ENCODE measurements at places on chromosomes 12 and 14.

GRCh38 chr14:78593949-78594348 is 423.8 kb downstream of the NRXN3 start:
- no peak for DNase-seq

DNA sequence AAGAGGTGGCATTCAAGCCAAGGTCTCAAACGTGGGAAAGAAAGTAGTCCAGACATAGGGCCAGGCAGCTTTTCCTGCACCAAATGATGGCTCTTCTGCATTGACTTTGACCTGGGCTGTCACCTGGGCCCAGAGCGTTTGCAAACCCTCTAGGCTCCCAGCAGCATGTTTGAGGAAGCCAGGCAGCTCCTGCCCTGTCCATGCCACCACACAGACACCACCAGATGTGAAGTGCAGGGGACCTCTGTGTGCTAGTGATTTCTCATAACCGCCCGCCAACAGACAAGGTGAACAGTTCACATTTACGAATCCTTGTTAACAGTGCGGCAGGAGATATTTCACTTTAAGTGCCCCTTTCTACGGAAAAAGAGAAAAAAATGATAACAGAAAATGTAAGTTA is 49.8 kb upstream of the FAM222A start:
- DNase-seq, result no peak

GRCh38 chr14:69838881-69839416 is 40.3 kb upstream of the SMOC1 start:
- peak; percentile 51 for DNase-seq

- no peak for DNase-seq
Observed at GRCh38 chr12:27502021-27502435, 22.0 kb upstream of the PPFIBP1 start.

- no peak for DNase-seq
Observed at GRCh38 chr12:47554046-47554653, 151.7 kb downstream of the RPAP3 start.

DNA sequence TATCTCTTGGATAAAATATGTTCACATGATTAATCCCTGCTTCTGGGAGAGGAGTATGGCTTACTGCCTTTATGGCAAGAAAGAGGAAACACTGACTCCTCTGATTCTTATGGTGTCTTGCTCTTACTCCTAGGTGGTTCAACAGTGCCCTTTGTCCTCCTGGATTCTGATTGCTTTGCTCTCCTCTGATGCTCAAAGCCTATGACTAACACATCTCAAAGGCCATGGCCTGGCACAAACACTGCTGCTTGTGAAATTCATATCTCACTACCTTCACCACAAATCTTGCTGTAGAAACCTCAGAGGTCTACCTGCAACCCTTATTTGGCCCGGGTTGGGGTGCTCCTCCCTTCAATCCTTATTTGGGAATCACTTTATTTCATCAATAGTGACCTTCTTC is 217.2 kb downstream of the C12orf50 start:
- peak; percentile 29 for DNase-seq

DNA sequence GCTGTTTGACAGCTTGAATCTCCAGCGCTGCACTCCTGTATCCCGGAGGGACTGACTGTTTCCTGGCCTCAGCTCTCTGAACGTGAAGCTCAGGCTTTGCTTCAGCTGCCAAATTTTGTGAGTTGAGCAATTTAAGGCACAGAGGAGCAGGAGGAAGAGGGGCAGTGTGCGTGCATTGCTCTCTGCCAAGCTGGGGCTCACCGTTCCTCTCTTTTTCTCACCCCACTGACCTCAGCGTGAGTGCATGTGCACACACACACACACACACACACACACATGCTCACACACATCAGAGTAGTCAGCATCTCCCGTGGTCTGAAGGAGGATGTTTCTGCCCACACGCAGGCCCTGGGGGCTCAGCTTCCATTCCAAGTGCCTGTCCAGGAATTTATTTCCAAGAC is 27.8 kb upstream of the BDKRB2 start:
- no peak for DNase-seq

- peak; percentile 65 for DNase-seq
Observed at GRCh38 chr14:54117396-54117795, 160.8 kb upstream of the BMP4 start.

GRCh38 chr12:114588061-114588460 is 95.9 kb downstream of the TBX3 start:
- DNase-seq, result no peak

GRCh38 chr14:103517174-103517566 is 5.5 kb downstream of the CKB start:
- DNase-seq, result no peak

DNA sequence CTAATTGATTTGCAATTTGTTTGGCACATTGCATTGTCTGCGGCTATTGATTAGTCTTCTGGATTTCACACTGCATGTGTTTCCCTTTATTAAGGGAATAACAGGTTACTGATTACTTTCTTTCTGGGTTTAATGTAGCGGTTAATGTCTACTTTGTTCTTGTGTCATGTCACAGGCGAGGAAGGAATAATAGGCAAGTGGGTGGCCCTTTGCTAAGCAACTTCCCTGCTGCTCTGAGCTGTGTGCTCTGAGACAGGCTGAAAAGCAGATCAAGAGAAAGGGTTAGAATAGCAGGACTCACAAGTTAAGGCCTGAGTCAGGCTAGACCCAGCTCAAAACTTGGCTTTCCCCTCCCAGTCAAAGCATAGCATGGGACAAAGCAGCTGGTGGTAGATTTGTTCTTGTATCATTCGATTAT is 77.2 kb downstream of the NKX2-1 start:
- peak; percentile 99 for DNase-seq

GRCh38 chr12:122851820-122852219 is 16.6 kb downstream of the HIP1R start:
- no peak for DNase-seq

DNA sequence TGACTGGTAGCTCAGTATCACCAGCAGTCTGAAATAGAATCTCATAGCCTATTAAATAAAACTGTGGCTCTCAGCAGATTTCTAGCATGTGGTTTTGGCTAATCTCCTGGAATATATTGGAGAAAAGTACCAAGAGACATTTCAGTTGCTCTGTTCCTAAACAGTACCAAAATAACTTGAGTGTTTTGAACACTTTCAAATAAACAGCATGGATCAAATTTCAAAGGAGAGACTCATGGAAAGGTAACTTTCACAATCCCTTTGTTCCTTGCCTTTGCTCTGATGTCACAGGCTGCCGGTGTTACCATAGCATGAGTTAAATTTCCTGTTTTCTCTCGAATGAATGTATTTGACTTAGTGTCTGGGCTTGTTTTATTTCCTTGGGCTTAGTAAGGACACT is 3.4 kb downstream of the ARG2 start:
- no peak for DNase-seq

GRCh38 chr14:103530831-103531230 is 1.8 kb downstream of the TRMT61A start:
- no peak for DNase-seq

- no peak for DNase-seq
Observed at GRCh38 chr14:27067961-27068360, 470.1 kb upstream of the NOVA1 start.

GRCh38 chr12:97714107-97714563 is 251.5 kb downstream of the RMST start:
- DNase-seq, result peak; percentile 48
